ENCODE measurements at places on chromosomes 2 and 18. TPM values are rescaled to one million over a fixed set of nuclear protein-coding genes. Genes with fewer than 3 reads are reported as not detected.
A peak's percentile ranks its signal among the peaks of the same experiment; 100 is the strongest.

- H3K27me3 ChIP-seq = peaks cover 2% of the 10 kb centered on the region
- H3K27ac ChIP-seq = no peak overlapping the region
- no peak overlapping the region for H3K4me3 ChIP-seq
- no peaks in the 10 kb centered on the region for H3K4me1 ChIP-seq
- DNase-seq = no peak
Observed at GRCh38 chr18:10304853-10305252, 149.6 kb upstream of the APCDD1 start.

DNA sequence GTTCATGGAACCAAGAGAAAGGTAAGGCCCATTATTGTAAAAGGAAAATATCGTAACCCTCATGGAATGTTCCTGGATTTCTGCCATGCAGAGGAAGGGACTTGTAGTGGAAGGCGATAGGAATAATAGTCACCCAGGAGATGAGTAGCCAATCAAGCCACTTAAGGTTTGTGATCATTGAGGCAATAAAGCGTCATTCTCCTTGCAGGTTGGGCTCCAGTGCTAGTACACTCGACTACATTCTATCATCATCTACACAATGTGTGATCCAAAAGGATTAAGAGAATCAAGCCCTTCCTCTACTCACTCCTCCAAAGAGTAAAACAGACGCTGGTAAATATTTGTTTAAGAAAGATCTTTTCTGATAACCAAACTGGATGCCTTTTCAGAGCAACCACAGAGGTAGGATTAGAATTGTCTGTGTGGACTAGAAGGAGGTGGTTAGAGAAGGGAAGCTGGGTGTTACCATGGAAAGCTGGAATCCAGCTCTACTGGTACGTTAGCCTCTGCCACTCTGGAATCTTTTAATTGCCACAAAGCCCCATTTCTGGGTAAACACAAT lies 245.7 kb downstream of the IKZF2 start:
- H3K4me3 ChIP-seq = no peak overlapping the region
- no peaks in the 10 kb centered on the region for H3K36me3 ChIP-seq
- no peaks in the 10 kb centered on the region for H3K27me3 ChIP-seq
- DNase-seq = no peak
- H3K4me1 ChIP-seq = no peaks in the 10 kb centered on the region

DNA sequence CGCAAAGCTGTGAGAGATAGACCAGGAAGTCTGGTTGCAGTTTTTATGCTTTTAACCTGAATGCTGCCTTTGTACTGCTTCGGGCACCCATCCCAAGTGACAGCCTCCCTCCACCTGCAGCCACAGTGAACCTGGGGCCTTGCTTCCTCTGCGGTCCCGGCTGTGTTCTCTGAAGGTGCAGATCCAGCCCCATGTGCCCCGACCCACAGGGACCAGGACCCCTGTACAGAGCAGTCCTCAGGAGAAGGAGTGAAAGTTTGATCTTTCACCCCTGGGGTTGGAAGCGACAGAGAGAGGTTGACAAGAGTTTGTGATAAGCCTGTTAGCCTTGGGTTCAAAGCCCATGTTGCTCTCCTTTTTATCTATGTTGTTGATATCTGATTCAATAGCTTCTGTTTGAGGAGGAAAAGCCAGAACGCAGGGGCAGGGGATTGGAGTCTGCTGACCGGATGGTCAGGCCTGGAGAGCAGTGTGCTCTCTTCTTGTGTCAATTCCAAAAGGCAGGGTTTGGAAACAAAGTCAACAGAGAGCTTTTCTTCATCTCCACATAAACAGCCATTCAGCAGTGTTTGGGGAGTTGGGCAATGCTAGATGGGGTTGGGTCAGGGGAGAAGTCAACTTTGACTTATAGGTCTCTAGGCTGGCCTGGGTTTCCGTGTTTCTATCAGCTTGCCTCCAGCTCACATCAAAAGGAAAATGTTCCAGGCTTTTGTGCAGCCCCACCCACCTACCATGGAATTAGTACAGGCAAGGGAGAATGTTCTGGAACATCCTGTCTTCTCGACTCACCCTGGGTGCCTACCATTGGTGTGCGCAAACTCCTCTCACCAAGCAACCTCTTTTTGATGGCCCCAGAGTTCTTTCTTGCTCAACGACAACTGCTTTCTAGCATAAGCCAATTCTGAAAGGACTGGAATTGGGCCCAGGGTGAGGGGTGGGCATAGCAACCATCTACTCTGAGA lies 214.9 kb downstream of the ALPK2 start:
- H3K4me3 ChIP-seq = no peak overlapping the region
- H3K36me3 ChIP-seq = no peaks in the 10 kb centered on the region
- no peak overlapping the region for H3K27ac ChIP-seq
- no peaks in the 10 kb centered on the region for H3K4me1 ChIP-seq
- H3K27me3 ChIP-seq = peaks cover 6% of the 10 kb centered on the region

- no peaks in the 10 kb centered on the region for H3K27me3 ChIP-seq
- no peak overlapping the region for H3K4me3 ChIP-seq
- no peak overlapping the region for H3K27ac ChIP-seq
- H3K4me1 ChIP-seq = no peaks in the 10 kb centered on the region
- DNase-seq = no peak
- H3K36me3 ChIP-seq = no peaks in the 10 kb centered on the region
Observed at GRCh38 chr2:124973396-124973795, 948.3 kb downstream of the CNTNAP5 start.

DNA sequence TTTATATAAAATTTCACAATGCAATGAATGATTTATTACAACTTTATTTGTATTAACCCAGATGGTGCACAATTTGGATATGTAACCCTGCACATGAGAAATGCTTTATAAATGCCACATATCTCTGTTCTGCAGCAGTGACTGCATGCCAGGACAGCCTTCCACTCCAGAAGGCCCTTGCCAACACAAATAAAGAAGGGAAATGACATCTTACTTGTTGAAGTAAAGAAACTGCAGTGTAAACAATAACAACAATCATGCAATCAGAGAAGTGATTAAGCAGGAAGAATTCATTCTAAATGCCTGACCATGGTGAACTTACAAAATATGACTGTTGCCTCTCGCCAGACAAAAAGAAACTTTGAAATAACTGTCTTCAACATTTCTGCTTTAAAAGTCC lies 129.9 kb upstream of the CHST9 start:
- H3K36me3 ChIP-seq = no peaks in the 10 kb centered on the region
- H3K4me1 ChIP-seq = no peaks in the 10 kb centered on the region
- DNase-seq = no peak
- H3K27me3 ChIP-seq = no peaks in the 10 kb centered on the region
- no peak overlapping the region for H3K4me3 ChIP-seq

DNA sequence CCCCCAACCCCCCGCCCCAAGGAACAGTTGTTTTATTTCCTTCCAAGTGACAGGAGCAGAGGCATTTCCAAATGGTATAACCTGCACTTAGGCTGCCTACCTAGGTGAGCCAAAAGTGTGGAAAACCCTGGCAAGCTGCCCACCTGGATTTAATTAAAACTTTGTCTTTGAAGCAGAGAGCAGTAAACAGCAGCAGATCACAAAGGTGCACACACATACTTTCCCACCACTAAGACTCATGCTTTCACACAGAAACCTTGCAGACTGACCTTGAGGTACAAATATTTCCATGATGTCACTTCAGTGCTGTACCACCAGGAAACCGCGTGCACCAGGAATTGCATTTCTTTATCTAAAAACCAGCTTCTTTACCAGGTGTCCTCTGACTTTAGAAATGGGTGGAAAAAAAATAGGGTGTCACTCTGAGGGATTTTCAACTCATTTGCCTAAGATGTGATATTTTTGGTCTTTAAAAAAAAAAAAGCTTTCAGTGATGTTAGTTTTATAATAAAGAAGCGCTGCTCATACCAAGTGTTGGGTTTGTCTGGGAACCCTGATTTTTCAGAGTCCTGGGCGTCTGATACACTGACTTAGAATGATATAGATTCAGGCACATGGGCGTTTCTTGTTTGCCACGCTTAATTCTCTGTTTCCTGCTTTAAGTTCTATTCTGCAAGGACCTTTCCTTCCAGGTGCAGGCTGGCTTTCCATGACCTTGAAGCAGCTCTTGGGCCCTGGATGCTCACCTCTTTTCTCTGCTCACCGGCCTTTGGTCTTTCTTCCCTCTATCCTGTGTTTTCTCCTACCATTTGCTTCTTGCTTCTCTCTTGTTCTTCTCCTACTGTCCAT lies 70.7 kb upstream of the BCL2L11 start:
- peaks cover 9% of the 10 kb centered on the region for H3K27me3 ChIP-seq
- H3K4me3 ChIP-seq = peak overlapping the region; percentile 24
- peaks cover 4% of the 10 kb centered on the region for H3K36me3 ChIP-seq
- peaks cover 48% of the 10 kb centered on the region for H3K4me1 ChIP-seq
- no peak for DNase-seq
- peak overlapping the region; percentile 82 for H3K27ac ChIP-seq

DNA sequence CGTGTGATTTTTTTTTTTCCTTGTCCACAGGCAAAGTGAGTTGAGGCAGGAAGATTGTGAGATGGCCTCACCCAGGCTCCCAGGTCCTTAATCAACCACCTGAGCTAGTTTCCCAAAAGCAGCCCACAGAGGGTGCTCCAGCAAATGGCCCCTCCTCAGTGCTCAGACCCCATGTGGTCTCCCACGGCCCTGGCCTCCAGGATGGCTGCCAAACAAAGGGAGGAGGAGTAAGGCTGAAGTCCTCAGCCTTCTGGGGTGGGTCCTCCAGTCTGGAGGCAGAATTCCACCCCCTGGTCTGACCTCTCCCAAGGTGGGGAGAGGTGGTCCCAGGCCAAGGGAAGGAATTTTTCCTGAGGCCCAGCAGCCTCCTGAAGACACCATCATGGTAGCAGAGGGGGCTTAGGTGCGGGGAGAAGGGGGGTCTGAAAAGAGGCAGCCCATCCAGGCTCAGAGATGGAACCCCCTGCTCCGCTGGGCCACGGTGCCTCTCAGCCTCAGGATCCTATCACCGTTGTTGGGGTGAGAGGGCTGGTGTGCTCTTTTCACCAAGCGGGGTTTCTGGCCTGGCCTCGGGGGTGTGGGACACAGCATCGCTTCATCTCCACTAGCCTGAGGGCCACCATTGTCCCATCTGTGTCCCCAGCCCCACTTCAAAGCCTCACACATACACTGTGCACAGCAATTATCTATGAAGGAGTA lies 2.3 kb downstream of the NGEF start:
- no peak for DNase-seq
- H3K36me3 ChIP-seq = no peaks in the 10 kb centered on the region
- H3K27me3 ChIP-seq = peaks cover 9% of the 10 kb centered on the region
- no peaks in the 10 kb centered on the region for H3K4me1 ChIP-seq
- H3K4me3 ChIP-seq = no peak overlapping the region

DNA sequence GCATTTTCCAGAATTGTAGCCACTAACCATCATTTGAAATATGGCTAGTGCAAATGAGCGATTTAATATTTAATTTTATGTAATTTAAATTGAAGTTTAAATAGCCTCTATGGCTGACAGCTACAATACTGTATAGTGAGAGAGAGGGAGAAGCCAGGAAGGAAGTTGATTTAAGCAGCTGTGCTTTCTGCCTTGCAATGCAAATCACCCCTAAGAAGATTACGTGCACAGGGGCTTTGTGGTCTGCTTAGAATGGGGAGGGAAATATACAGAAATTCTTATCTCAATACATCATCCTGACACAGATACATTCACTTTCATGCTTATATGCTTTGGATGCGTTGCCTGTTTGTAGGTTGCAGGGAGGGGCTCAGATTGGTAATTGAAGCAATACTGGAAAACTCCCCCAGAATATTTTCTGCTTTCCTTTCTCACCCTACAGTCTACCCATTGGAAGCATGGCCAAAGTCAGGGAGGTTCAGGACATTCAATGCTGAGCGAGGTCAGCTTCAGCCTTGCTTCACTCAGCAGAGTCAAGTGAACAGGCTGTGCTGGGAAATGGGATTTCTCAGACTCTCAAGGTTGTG lies 674.0 kb downstream of the CNTNAP5 start:
- no peaks in the 10 kb centered on the region for H3K27me3 ChIP-seq
- no peaks in the 10 kb centered on the region for H3K4me1 ChIP-seq
- DNase-seq = no peak
- H3K27ac ChIP-seq = no peak overlapping the region
- no peaks in the 10 kb centered on the region for H3K36me3 ChIP-seq

DNA sequence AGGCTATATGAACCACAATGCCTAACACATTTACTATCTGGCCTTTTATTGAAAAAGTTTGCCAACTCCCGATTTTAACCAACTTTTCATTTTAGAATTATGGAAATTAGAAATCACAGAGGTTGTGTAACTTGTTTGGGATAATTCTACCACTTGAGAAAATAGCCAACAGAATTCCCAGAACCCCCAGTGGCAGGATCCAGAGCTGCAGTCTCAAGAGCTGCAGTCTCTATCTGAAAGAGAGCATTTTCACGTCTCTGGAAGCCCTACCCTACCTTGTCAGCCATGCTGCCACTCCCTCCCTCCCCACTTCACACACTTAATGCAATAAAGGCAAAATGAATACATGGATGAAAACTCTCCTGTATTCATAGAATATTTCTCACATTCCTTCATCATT lies 23.4 kb upstream of the TSPYL6 start:
- no peak overlapping the region for H3K4me3 ChIP-seq
- H3K4me1 ChIP-seq = no peaks in the 10 kb centered on the region
- H3K27ac ChIP-seq = no peak overlapping the region

GRCh38 chr2:59959944-59960343 lies 593.5 kb downstream of the BCL11A start:
- H3K36me3 ChIP-seq = no peaks in the 10 kb centered on the region
- H3K27me3 ChIP-seq = no peaks in the 10 kb centered on the region
- no peak overlapping the region for H3K27ac ChIP-seq
- H3K4me1 ChIP-seq = no peaks in the 10 kb centered on the region
- DNase-seq = no peak
- no peak overlapping the region for H3K4me3 ChIP-seq

GRCh38 chr2:238202326-238203093 lies 985 bp downstream of the ILKAP start:
- H3K4me3 ChIP-seq = peak overlapping the region; percentile 89
- no peaks in the 10 kb centered on the region for H3K27me3 ChIP-seq
- peak overlapping the region; percentile 85 for H3K27ac ChIP-seq

GRCh38 chr2:217559084-217559483 lies 443.7 kb downstream of the TNS1 start:
- H3K27me3 ChIP-seq = peaks cover 2% of the 10 kb centered on the region
- no peak overlapping the region for H3K27ac ChIP-seq
- no peaks in the 10 kb centered on the region for H3K4me1 ChIP-seq
- no peak overlapping the region for H3K4me3 ChIP-seq
- H3K36me3 ChIP-seq = no peaks in the 10 kb centered on the region
- DNase-seq = no peak

- no peak overlapping the region for H3K4me3 ChIP-seq
- peaks cover 44% of the 10 kb centered on the region for H3K36me3 ChIP-seq
- peaks cover 52% of the 10 kb centered on the region for H3K4me1 ChIP-seq
Observed at GRCh38 chr2:241096979-241097378, 5.1 kb downstream of the MTERF4 start.

- H3K27me3 ChIP-seq = peaks cover 71% of the 10 kb centered on the region
- no peak overlapping the region for H3K27ac ChIP-seq
- H3K36me3 ChIP-seq = no peaks in the 10 kb centered on the region
- H3K4me3 ChIP-seq = no peak overlapping the region
- DNase-seq = no peak
- no peaks in the 10 kb centered on the region for H3K4me1 ChIP-seq
Observed at GRCh38 chr18:58863539-58864145, 1.0 kb upstream of the ZNF532 start.

The CERS6 gene
- 27.1 TPM for total RNA-seq

The EIF2AK2 gene
- 40.5 TPM for total RNA-seq
